KBM-7 (cell line): ENCODE measurements at places on chromosomes 12 and 14.

- no peak for DNase-seq
Observed at GRCh38 chr14:57962325-57963035, 96.6 kb upstream of the SLC35F4 start.

DNA sequence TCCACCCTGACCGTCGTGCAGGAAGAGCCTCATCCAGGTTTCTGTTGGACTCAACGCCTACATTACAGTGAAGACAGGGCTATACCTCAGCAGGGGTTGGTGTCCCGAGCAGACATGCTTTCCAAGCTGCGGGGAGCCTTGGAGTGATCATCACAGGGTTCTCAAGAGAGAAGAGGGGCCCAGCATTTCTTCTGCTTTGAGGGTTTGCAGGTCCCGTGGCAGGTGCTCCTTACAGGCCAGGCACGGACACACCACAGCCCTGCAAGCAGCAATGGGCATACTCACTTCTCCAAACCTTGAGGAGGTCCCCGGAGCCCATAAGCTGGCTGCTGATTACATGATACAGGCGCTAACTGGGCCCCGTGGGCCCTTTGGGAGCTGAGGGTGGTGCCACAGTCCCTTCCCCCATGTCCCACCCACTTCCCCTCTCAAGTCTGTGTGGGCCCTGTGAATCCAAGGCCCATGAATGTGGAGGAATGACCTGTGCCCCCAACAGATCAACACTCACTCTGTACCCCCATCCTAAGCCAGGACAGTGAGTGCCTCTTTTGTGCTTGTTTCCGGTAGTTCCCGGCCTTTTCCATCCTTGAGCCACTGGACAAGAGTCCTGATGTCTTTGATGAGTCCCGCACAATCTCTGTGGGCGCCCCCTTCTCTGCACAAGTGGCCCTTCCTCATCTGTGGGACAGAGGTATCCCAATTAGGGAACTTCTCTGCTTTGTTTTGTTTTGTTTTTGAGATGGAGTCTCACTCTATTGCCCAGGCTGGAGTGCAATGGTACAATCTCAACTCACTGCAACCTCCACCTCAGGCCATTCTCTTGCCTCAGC, 1.1 kb downstream of the AQP2 start:
- no peak for DNase-seq

DNA sequence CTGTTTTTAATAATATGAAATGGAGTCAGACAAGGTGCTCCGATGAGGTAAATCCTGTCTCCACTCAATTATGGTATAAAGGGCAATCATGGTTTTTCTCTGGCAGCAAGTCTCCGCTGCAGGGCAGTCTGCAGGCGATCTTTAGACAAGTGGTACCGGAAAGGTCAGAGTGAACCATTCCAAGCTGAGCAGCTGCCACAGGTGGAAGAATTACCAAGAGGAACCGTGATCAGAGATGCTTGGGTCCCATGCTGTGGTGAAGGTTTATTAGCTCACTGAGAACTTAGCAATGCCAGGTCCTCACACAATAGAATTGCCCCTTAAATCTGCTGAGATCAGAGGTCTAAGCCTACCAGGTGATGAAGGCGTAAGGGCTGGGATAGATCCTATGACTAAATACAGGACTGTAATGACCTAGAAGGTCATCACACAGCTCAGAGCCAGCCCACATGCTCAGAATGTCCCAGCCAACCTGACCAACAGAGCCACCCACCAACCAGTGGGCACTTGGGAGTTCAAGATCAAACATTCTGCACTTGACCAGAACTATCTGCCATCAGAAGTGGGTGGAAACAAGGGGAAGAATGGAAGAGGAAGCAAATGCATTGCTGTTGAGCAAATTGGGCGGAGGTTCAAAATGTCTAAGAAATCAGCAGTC, 175.2 kb upstream of the BCL2L14 start:
- DNase-seq = no peak

- DNase-seq = no peak
Observed at GRCh38 chr14:99809859-99810558, 16.8 kb downstream of the EML1 start.

DNA sequence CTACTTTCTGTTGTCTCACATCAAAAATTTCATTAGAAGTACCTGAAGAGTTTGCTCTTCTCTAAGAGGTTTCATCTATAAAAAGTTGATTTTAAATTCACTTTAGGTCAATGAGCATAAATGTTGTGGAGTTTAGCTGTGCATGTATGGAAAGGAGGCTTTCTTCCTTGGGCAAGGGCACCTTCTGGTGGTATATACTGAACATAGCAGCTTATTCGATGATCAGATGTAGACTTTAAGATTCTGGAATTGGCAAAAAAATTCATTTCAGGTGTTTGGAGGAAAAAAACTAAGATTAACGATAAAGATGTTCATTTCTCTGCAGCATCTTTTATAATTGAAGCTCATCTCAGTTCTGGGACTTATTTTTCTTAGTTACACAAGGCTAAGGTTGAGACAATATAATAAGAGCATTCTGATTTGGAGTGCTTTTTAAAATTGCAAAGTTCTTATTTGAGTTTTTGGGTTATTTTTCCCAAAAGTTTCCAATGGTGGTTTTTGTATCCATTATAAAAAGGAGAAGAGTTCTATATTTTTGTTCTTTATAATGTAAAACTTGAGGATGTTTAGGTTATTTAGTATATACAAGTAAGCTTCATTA, 46.8 kb downstream of the TMEM117 start:
- DNase-seq = peak; percentile 63

DNA sequence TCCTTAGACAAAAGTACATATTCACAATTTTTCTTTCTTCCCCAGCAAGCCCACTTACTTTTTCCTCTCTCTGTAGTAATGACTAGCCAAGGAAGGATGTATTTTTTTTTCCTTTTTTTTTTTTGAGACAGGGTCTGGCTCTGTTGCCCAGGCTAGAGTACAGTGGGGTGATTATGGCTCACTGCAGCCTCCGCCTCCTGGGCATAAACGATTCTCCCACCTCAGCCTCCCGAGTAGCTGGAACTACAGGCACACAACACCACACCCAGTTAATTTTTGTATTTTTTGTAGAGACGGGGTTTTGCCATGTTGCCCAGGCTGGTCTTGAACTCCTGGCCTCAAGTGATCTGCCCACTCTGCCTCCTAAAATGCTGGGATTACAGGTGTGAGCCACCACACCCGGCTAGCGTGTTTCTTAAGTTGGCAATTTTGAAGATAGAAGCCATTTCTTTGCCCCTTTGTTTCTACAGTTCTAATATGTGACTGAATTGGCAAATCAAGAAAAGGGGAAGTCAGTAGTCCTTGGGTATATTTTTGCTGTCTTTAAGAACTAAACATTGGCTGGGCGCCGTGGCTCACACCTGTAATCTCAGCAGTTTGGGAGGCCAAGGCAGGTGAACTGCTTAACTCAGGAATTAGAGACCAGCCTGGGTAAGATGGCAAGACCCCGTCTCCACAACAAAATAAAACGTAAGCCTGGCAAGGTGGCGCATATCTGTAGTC, 3.2 kb upstream of the NACA start:
- no peak for DNase-seq

DNA sequence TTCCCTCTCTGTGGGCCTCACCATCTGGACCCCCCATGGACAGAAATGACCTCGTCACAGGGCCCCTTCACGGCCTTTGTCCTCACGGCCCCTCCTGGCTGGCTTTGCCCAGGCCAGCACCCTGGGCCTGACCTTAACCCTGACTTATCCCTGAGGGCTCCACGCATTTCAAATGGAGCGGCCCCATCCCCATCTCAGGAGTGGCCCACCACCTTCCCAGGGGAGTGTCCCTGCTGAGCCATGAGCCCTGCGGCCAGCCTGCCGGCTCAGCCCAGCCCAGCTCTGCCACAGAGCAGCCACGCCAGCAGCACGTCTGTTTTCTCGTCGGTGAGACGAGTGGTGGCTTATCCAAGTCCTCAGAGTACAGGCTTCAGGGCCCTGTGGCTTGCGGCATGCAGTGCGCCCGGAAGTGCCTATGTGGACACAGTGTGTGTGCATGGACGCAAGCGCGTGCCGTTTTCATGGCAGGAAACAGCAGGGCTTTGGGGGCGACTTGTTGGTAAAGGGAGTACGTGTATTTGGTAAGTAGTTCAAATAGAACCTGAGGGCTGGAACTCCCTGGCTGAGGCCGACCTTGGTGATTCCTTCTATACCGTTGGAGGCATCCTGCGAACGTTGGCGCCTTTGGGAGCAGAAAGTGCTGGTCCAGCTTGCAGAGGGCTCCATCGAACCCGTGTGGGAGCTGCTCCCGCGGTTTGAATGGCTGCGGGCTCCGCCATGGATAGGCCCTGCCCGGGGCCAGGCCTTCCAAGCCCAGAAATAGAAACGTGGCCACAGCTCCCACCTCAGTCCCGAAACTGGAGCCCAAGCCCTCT, 52.1 kb downstream of the LRCOL1 start:
- peak; percentile 17 for DNase-seq

- peak; percentile 6 for DNase-seq
Observed at GRCh38 chr14:95875831-95876760, 536 bp upstream of the TUNAR start.

- no peak for DNase-seq
Observed at GRCh38 chr12:109173443-109174240, 57.3 kb downstream of the ACACB start.

GRCh38 chr12:65409726-65410125, 131.2 kb downstream of the MSRB3 start:
- DNase-seq = no peak

GRCh38 chr12:30603129-30603528, 92.5 kb downstream of the IPO8 start:
- no peak for DNase-seq

DNA sequence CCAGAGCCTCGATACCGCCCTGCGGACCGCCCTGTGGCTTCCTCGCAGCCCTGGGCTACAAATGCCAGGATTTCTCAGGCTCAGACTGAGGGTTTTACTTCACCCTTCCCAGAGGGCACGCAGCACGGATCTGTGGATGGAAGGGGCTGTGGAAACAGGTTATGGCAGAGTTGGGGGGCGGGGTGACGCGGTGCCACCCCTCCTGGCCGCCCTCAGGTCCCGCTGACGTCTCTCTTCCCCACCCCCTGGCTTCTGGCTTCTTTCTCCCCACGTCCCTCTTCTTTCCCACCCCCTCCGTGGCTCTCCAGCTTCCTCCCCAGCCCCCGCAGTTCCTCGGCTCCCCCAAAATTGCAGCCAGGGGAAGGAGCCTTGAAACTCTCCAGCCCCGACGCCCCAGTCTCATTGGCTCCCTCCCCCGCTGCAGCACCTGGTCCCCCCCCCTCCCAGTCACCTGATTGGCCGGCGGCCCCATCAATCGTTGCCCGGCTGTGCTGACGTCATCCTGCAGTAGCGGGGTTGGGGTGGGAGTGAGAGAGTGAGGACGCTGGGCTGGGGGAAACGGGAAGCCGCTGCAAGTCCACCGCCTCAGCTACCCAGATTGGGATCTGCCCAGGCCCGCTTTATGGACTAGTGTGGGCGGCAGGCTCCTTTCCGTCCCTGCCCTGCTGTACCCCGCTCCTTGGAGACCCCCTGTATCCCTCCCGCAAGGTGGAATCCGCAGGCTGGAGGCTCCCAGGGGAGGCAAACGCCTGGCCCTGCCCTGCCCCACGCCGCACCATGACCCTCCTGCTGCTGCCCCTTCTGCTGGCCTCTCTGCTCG, at the start of gene CLSTN3:
CLSTN3 (plus strand) TSS at position 500 of the 820 bp plus-strand sequence; CDS start at position 778, 278 bp downstream.
- peak; percentile 84 for DNase-seq
